ENCODE measurements at places on chromosomes 3 and 15. TPM values are rescaled to one million over a fixed set of nuclear protein-coding genes. Genes with fewer than 3 reads are reported as not detected.

Gene APH1B
- 17.6 TPM for polyA plus RNA-seq

Gene ALDH1A2
- polyA plus RNA-seq, result 13.7 TPM

DNA sequence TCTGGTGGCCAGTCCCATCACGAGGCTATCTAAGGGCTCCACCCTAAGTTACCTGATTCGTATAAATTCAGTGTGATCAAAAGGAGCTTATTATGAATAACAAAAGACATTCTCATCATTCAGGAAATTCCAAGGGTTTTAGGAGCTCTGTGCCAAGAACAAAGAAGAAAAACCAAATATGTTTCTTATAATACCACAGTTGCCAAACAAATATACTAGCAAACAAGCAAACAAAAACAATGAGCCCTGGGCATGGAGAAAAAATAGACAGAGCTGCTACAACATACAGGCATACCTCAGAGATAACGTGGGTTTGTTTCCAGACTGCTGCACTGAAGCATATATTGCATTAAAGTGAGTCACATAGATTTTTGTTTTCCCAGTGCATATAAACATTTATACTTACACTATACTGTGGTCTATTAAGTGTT is 20.2 kb upstream of the CFAP161 start:
- no peak for DNase-seq

Gene C3orf49
- polyA plus RNA-seq, result 0.33 TPM

GRCh38 chr3:29331456-29332194 is 50.8 kb downstream of the RBMS3 start:
- DNase-seq, result no peak

Gene SHF
- 13.4 TPM for polyA plus RNA-seq

DNA sequence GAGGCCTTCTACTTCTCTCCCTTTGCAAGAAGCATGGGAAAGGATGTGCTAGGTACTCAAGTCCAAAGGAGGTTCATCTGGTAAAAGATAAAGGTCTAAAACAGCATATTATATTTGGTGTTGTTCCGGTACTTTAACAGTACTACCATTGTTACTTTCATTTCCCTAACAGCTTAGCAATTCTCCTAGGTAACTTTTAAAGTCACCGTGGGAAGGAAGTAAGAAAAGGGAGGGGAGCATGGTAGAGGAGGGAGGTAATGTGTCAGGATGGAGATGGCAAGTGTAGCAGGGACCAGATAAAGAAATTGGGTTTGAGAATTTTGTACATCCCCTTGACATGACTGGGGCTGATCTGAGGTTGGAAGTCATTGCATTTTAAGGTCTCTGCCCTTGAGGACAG is 89.4 kb upstream of the SKOR1 start:
- DNase-seq, result no peak

DNA sequence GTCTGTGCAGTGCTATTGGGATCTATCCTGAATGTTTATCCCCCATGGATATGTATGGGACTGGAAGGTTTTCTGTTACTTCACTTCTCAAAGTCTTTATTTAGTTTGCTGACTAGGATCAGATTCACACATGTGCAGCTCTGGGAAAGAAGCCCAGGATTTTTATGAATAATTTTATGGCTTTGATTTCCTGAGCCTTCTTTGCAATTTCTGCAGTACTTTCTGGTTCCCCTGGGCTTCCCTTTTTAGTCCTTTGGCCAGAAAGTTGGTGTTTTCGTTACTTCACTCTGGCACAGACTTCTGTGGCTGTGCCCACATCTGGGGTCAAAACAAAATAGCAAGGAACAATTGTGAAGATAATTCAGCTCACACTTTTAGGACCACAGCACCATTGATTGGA is 721.0 kb downstream of the OTOL1 start:
- DNase-seq, result no peak

DNA sequence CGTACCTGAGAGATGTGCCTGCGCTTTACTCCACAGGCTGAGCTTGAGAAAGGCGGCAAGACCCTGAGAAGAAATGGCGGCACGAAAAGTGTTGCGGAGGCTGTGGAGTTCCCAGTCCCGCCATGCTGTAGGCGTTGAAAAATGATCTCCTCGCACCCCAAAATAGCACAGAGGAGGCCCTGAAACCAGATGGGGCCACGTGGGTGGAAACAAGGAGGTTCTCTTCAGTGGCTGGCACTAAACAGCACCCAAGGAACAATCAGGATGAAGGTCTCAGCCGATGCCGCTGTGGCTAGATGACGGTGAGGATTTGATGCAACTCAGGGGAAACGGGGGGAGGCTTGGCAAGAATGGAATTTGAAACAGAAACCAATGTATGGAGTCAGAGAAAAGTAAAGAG is 57.3 kb downstream of the TMEM212 start:
- no peak for DNase-seq

DNA sequence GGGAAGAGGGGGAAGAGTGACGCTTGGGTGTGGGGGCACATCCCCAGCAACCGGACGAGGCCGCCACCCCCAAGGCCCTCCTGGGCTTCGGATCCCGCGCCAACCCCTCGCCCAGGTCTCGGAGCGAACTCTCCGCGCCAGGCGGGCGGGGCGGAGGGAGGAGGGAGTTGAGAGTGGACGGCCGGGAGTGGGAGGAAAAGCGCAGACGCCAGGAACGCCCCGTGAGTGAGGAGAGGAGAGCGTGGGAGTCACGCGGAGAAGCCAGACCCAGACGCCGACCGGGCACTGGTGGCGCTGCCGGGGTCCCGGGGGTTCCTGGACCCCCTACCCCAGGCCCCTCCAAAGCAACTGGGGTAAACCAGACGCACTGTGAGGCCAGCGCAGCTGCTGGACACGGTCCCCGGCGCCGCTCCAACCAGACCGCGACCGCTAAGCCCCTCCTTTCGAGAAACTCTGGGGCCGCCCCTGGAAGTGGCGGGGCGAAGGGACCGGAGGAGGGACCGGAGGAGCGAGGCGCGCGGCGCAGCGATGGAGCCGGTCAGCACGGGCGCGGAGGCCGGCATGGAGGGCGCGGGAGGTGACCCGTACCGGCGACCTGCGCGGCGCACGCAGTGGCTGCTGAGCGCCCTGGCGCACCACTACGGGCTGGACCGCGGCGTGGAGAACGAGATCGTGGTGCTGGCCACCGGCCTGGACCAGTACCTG is at the start of gene EFCC1:
TSS of gene EFCC1 (plus strand) at position 204 of the 705 bp plus-strand sequence. CDS start at position 529, 325 bp downstream.
- no peak for DNase-seq

Gene ZNF774
- polyA plus RNA-seq, result 6.0 TPM

DNA sequence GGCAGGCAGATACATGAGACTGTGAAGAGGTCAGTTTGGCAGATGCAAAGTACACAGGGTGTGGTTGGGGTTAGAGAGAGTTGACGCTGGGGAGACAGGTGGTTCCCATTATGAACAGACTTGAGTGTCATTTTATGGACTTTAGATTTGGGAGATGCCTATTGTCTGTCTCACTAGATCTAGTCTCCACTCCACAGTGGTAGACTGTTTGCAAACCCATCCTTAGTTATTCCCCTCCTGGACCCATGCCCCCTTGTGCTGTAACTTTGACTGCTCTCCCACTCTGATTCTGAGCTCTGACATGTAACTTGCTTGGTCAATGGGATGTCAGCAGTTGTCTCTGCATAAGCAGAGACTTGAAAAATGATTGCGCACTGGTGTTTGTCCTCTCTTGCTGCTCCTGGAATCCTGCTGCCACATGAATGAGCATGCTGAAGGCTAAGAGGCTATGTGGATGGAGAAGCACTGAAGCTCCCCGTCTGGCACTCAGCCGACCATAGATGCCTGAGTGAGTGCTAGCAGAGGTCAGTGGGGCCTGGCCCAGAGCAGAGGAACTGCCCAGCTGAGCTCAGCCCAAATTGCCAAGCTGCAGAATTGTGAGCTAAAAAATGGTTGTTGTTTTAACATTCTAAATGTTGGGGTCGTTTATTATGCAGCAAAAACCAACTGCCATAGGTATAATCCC is 88.2 kb downstream of the FAM43A start:
- DNase-seq, result peak; percentile 37

DNA sequence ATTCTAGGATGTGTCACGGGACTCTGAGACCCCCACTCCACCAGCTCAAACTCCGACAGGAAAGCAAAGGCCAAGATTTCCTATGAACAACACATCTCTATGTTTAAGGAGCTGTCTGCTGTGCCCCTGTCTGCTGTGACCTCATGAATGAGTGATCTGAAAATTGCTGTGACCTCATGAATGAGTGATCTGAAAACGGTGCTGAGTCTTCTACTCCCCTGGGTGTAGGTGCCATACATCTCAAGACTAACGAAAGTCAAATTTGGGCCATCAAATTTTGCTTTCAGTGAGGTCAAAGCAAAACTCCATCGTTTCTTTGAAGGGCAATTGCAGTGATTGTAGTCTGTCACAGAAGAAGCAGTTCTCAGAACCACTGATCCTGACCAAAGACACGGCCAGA is 24.4 kb downstream of the IL5RA start:
- DNase-seq, result no peak

Gene PLA2G4E
- polyA plus RNA-seq, result 0.43 TPM

DNA sequence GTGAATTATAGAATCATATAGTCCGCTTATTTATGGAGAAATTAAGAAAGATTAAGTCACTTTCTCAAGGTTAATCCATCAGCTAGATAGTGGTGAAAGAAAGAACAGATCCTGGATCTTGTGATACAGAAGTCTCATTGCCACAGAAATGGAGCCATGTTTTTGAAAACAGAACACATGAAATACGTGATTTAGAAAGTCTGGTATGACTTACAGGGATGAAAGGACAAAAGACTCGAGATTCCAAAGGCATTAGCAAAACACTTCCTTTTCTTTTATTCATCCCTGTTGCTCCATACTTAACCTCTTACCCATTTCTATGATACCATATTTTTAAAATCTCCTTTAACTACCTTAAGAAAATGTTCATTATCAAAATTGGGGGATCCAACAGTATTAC is 40.0 kb upstream of the TEX9 start:
- DNase-seq, result no peak

DNA sequence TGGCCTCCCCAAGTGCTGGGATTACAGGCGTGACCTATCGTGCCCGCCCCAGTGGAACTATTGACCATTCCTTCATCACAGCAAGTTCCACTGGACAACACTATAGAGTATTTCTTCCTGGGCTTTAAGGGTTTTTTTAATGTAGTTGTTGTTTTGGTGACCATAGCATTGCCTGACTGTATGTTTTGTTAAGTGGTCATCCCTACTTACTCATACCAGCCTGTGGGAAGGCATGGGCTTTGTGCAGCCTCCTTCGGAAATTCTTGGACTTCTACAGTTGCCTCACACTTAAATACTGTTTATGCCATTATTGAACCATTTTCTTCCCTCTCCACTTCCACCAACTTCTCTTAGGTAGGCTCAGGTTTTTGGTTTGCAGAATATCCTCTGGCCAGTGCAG is 19.9 kb upstream of the ALPK3 start:
- no peak for DNase-seq

Gene PPP1R14D
- 14.0 TPM for polyA plus RNA-seq

DNA sequence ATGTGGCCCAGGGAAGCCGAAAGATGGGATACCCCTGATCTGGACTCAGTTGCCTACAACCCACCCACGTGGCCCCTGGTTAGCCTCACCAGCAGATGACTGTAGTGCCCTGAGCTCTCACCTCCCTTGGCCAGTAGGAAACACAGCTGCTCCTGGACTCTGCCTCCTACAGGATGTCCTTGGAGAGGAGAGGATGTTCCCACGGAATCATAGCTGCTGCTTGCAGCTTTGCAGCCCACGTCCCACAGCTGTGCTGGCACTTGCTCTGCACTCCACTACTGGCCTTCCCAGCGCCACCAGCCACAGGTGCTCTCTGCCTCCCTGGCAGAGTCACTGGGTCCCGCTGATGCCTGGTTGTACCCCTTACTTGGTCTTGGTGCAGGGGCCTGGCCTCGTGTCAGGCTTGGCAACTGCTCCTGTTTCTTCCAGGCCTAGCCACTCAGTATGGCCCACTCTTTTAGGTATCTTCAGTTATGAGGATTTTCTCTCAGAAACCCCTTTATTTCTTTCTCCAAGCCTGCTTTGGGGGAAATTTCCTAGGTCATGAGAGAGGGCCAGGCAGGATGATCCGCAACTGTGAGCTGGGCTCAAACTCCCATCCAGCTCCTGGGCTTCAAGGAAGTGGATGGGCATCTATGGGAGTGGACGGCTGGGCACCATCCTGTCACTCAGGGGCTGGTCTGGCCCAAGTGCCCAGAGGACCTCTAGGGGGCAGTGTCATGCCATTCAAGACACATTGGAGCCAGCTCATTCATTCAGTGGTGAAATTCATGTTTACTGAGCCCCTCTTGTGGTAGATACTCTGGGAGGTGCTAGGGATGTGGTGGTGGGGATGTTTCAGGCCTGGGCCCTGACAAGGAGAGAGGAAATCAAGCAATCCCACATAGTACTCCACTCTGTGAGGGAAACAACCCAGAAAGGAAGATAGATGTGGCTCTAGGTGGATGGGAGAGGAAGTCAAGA is 16.2 kb upstream of the VILL start:
- DNase-seq, result peak; percentile 57

- DNase-seq, result no peak
Measured at GRCh38 chr3:4813909-4814304, 165.3 kb upstream of the BHLHE40 start.

Gene CLRN1
- polyA plus RNA-seq, result 8.7 TPM

Gene CCNB2
- 20.7 TPM for polyA plus RNA-seq

- no peak for DNase-seq
Measured at GRCh38 chr3:30826531-30826942, 67.9 kb downstream of the GADL1 start.

Gene TMF1
- 43.3 TPM for polyA plus RNA-seq

- DNase-seq, result no peak
Measured at GRCh38 chr3:120396469-120396868, 47.3 kb upstream of the LRRC58 start.

DNA sequence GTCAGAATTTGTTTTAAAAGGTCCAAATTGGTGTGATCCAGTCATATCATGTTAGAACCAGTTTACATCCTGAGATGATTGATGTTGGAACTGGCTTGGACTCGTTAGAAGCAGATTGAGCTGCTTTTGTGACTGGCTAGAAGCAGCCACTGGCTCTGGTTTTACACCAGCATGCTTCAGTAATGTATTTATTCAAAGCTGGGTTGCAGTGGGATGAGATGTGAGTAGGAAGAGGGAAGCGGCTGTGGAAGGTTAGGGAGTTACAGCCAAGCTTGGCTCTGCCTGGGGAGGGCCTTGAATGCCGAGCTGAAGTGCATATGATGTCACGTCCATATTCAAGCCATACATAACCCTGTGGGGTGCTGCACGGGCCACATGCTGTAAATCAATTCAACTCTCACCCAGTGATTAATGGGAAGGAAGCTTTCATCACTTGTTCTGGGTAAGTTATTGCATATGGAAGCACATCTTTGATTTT is 104.0 kb upstream of the SMAD3 start:
- no peak for DNase-seq

Gene AHSG
- polyA plus RNA-seq, result 1.8 TPM

GRCh38 chr3:57825116-57825515 is 69.0 kb downstream of the SLMAP start:
- DNase-seq, result no peak

DNA sequence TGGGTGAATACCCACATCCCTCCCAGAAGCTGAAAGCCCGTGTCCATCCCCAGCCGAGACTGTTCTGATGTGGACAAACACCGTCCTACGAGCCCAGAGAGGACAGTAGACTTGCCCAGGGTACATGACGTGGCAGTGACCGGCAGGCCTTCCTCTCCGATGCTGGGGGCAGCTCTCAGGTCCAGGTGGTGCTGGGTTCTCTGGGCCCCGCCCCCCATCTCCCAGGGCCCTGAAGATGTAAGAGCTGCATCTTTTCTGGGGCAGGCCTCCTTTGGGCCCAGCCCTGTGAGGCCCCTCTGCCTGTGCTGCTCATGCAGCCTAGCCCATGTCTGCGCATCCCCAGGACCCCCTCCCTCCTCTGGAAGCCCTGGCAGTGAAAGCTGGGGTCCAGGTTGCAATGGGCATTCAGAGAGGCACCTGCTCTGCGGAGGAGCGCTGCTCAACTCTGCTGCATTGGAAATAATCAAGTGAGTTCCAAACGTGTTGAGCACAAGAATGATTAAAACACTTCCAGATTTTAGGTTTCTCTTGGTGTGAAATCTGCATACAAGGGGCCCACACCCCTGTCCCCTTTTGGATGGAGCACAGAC is 71.9 kb downstream of the FBLN2 start:
- DNase-seq, result no peak

Gene PAQR5
- 3.4 TPM for polyA plus RNA-seq
